ENCODE measurements at places on chromosomes 5 and 9.

- DNase-seq: no peak
Measured at GRCh38 chr9:74865177-74865576, 22.5 kb downstream of the TRPM6 start.

DNA sequence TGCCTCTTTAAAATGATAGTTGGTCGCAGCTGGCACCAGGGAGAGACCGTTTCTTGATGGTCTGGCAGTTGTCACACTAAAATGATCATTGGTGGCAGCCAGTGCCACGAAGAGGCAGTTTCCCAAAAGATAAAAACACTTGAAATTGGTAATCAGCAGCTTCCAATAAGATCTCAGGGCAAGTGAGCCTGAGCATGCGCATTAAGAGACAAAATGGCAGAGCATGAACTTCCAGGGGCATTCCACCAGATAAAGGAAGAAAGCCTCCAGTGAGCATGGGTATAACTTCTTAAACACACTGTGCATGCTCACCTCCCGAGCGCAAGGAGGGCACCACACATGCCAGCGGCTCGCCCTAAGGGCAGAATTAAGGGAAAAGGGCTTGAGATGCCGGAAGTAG lies 1594.2 kb upstream of the CDH9 start:
- DNase-seq: no peak

GRCh38 chr5:90264689-90265544 lies 144.6 kb downstream of the CETN3 start:
- peak; percentile 32 for DNase-seq

DNA sequence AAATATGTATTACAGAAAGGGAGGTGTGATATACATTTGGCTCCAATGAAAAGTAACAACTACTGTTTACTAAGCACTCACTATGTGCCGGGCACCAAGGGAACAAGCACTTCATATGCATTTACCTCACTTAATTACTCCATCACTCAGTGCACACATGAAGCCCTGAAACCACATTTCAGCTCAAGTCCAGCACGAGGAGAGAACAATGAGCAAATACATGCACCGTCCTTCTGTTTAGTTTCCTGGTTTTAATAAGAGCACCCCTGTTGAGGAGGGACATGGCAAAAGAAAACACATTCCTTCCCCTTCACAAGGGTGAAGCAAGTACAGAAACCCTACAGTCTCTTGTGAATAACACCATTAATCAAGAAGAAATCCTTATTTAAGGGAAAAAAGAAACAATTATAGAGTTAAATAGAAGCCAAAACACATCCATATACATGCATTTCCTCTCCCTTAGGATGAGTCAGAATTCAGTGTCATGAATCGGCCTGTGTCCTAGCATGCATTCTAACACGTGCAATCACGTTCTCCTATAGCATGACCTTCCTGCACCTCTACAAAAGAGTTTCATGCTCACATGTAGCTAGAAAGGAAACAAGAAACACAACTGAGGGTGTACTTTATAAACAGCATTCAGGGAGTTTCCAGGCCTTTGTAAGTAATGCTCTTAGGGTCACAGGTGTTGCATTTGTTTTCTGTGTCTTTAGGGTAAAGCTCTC lies 411.6 kb downstream of the BNC2 start:
- DNase-seq: no peak

DNA sequence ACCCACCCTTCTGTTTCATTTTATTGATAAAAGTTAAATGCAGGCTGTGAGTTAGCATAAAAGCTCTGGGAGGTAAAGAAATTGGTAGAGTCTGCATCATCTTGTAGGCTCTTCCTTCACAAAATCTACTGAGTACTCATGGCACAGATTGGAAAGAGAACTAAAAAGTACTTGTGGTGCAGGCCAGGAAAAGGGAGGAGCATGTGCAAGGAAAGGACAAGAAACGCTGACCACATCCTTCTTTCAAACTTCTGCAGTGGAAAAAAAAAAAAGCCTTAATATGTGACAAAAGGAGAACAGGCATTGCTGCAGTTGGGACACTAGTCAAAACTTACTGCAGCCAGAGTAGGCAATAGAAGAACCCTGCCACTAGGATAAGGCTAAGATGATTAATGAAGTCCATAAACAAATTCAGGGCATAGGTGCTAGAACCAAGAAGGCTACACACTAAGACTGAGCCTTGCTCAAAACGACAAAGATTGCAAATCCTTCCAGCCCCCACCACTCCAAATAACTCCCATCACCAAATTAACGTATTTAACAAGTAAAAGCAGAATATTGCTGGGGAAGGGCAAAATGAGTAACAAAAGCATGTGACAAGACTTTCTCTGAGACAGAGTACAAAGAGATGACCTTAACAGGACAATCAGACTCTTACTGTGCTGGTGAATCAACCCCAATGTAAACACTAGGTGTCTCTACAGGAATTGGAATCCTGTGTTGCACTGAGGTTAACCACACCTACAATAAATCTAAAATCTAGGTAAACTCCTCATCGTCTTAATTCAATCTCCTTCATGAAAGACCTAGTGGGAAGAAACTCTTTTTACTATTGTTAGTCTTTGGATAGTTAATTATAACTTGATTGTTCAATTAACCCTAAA lies 1024.8 kb downstream of the TLE1 start:
- no peak for DNase-seq

DNA sequence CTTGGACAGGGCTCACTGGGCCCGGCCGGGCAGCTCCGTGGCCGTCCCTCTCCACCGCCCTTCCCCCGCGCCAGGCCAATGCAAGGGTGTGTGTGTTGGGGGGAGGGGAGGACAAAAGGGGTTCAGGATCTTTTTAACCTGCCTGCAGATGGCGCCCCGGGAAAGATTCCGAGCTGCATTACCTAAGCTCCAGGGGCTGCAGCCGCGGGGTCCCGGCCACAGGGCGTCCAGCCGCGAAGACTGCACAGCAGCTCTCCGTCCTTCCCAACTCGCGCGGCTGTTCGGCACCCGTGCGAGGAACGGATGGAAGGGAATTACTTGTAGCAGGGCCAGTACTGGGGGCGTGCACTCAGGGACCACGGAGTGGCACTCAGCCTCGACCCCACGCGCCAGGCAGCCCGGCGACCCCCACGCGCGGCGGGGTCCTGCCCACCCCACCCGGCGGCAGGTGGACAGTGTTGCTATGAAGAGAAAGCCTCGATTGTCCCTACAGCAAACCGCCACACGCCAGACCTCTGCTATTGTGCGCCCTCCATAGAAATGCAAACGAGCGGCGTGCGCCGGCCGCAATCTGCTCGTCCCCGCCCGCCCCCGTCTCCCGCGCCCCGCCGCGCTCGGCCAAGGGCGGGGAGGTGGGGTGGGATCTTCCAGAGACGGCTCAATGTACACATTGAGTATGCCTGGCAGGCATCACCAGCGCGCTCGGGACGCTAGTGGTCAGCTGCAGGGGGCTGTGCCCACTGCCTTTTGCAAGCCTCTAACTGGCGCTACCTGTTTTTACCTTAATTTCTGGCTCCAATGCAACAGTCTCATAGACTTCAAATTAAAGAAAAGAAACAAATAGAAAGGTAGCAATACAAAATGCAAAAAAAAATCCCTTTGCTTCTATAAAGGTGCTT lies 796 bp upstream of the GADD45G start:
- no peak for DNase-seq
